ENCODE measurements at places on chromosomes 2 and 18.

DNA sequence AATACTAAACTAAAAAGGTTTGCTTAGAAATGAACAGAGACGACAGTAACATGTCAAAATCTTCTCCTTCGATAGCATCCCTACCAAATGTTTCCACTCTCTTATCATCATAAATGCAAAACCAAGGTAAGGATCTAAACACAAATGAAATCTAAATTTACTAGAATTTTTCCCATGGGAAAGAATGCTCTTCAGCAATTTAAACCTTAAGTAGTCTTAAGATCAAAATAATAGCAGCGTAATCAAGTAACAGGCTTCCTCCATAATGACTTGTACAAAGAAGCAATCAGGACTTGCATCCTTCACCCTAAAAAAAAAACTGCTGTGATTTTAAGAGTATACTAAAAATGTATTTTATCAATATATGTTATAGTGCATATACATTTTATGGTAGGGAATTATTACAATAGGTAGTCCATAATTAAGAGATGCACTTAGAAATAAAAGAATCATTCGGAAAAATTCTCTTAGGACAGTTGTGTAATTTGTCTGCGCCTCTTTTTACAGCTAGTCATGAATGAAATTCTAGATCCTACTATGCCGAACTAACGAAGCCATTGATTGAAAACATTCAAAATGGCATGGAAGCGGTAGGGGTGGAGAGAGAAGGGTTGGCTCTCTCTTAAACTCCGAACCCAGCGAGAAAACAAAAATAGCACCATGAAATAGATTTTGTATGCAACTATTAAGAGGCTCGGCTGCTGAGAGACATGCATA lies 1.3 kb downstream of the PGAP1 start:
- DNase-seq, result peak; percentile 3

- DNase-seq, result no peak
Observed at GRCh38 chr2:108893277-108893676, 95.7 kb downstream of the EDAR start.

GRCh38 chr18:61664419-61665084 lies 228.3 kb downstream of the RNF152 start:
- no peak for DNase-seq

DNA sequence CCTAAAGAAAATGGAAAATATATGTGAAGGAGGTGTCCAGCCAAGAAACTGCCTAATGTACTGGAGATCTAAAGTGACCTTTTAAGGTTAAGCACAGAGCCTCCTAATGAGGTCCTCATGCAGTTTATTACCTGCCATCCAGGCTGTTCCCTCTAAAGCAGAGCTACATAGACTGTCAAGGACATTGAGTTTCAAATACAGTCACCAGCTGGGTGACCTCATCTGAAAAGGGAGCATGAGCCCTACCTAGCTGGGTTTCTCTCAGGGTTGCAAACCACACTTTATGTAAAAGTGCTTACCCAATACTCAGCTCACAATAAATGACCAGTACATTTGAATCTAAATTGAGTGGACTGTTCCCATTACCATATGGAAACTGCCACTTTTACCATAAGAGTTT lies 65.4 kb upstream of the CTNNA2 start:
- no peak for DNase-seq

GRCh38 chr2:205837663-205838062 lies 155.4 kb downstream of the NRP2 start:
- DNase-seq, result no peak

DNA sequence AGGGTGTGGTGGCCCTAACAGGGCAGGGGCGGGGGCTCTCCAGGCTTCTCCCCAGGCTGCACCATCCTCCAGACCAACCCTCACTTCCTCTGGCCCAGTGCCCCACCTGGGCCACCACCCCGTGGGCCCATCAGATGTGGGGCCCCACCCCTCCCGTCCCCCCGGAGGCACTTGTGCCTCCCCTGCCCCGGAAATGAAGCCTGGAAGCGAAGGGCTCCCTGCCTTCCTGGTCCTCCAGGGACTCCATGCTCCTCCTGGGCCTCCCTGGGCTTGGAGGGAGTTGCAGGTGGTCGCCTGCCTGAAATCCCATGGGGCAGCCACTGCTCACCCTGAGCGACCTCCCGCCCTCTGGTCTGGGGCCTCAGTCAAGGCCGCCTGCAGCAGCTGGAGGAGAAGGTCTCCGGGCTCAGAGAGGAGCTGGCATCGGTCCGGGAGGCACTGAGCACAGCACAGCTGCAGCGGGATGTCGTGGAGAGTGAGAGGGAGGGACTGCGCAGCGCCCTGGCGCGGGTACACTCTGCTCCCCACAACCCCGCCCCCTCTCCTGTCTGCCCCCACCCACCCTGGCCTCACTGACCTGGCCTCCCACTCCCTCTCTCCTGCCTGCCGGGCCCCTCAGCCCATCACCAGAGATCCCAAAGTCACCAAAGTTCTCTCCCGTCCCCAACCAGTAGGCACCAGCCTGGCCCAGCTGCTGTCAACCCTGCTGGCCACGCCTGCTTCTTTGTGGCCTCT lies 28.0 kb downstream of the CROCC2 start:
- DNase-seq, result no peak

DNA sequence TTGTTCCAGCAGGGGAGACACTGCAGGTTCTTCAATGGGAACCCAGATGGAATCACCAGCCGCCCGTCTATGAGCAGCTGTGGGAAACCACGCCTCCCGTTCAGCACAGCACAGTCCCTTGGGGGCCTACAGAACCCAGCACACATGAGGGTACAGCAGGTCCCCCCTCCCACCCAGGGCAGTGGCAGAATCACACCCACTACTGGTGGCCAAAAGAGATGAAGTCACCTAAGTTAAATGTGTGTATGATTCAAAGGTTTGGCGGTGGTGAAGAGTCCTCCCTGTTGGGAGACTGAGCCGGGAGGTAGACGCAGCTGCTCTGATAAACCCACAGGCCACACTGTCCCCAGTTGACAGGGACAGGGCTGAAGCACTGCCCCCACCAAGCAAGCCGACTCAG lies 44.3 kb downstream of the L3MBTL4 start:
- no peak for DNase-seq

GRCh38 chr2:130756053-130756873 lies 923 bp downstream of the AMER3 start:
- DNase-seq, result peak; percentile 57

DNA sequence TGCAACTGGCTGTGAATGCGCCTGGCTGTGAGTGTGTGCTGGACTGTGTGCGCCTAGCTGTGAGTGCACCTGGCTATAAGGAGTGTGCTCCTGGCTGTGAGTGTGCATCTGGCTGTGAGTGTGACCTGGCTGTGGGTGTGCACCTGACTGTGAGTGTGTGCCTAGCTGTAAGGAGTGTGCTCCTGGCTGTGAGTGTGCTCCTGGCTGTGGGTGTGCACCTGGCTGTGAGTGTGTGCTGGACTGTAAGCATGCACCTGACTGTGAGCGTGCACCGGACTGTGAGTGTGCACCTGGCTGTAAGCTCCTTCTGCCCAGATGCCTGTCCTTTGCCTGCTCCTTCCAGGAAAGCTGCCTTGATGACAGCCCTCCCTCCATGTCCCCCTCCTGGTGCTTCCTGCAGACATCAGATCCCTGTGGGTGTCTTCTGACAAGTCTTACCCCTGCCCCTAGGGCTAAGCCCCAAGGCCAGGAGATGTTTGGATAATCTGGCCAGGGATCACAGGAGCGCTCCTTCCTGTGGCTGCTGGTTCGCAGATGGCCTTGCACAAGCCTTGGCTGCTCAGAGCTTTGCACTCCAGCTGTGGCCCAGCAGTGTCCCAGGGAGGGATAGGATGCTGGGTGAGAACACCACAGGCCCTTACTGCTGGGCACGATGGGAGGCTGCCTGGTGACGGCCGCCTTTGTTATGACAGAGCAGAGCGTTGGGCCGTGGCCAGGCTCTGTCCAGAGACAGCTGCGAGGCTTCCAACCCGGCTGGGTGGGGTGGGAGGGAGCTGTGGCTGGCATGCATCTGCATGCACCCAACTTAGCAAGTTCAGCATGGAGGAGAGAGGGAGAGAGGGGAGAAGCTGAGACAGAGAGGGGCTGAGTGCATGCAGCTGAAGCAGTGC lies 89.9 kb downstream of the GLI2 start:
- no peak for DNase-seq

DNA sequence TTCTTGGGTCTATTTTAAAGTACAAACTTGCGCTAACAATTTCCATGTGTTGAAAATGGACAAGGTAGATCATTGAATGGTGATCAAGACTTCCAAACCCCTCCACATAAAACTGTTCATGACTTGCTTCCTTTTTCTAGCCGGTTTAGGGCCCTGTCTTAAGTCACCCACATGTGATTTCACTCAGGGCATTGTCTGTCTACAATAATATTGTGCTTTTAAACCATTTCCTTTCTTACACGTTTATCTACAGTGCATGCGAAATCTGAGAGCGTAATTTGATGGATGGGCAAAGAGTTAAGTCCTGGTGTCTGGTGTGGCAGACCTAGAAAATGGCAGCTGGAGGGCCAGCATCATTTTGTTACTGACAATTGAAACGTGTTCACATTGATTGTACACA lies 2.0 kb upstream of the ZNF516 start:
- DNase-seq, result no peak

DNA sequence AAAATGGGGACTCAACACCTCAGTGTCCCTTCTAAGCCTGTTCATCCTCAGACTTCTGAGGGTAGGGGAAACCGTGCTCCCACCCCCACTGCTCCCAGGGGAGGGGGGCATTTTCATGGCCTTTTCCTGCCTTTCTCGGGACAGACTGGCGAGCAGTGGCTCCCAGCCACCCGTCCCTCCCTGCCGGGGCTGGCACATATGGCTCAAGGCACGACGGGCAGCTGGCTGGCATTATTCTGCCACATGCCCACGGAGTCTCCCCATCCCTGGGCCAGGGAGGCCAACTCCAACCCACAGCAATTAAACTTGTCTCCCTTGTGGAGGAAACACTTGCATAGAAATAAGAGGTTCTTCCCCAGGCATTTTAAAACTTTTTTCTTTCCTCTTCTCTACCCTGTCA lies 148.5 kb upstream of the CBLN2 start:
- no peak for DNase-seq

DNA sequence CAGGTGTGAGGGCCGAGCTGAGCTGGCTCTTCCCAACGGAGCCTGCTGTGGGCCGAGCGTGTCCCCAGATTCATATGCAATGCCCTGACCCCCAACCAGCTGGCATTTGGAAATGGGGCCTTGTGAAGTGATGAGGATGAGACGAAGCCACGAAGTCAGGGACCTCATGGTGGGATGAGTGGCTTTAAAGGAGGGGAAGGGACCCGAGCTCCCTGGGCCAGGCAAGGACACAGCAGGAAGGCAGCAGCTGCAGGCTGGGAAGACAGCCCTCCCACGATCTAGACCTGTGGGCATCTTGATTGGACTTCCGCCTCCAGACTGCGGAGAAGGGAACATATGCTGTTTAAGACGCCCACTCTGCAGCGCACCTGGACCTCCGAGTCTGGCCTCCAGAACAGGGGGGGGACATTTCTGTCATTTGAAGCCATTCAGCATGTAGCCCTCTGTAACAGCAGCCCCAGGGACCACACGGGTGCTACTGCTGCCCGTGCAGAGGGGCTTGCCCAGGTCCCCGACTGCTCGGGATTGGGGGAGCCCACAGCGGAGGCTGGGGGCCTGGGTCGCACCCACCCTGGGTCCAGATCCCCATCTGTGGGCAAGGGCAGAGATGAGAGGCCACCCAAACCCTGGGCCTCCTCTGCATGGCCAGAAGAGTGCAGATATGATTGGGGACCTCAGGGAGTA lies 27.2 kb downstream of the KIF1A start:
- no peak for DNase-seq

DNA sequence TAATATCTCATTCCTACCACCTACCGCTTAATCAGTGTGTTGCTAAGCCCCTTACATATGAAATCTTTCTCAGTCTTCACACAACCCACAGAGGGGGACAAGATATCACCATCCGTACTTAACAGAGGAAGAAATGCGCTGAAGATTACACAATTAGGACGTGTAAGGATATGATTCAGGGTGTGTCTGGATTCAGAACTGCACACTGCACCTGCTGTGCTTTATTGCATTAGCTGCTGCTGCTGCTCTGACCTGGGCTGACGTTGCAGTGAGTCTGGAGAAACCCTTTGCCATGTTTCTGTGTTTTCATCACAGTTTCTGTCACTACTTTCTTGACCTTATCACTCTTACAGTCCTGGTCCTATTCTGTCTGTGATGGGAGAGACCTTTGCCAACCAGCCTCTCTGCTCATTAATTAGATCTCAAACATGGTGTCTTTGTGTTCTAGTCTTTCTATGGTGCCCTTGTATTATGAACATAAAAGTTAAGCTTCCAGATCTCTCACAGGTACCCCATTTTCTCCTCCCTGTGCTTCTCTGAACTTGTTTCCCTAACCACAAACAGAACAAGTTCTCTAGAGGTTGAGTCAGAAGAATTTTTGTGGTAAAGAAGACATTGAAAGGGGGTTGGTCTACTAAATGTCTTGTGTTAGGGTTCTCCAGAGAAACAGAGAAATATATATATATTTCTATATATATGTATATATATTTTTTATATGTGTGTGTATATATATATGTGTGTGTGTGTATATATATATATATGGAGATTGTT lies 92.9 kb upstream of the CYP1B1 start:
- DNase-seq, result no peak

DNA sequence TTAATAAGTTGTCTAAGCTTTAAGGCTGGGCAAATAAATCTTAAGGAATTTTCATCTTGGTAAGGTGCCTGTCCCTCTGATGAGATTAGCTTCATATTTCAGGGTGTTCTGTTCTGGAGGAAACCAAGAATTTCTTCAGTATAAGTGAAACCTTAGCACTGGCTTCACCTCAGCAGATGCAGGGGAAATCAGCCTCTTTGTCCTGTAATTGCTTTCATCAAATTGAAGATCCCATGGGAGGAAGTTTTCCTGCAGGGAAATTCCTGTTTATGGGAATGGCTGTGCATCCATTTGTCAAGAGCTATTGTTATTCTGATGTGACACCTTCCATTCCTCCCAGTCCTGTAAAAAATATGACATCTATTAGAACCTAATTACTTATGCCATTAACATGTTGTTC lies 174.5 kb downstream of the PTPRM start:
- no peak for DNase-seq

DNA sequence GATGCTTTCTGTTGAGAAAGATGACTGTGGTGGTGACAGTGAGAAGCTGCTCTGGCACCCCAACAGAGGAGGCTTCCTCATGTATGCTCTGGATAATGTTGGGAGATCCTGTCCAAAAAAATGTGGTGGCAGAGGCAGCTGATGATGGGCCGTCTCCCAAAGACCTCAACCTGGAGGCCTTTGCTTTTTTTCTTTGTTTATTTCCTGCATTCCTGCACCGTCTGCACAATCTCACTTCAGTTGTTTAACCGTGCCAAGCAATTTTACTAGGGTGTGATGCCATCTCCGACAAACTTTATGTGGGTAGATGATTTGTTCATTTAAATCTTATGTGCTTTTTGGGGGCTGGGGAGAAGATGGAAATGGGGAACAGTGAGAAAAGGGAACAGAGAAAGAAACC lies 62.2 kb upstream of the IGFBP5 start:
- no peak for DNase-seq

- DNase-seq, result no peak
Observed at GRCh38 chr18:30940952-30941539, 101.5 kb downstream of the DSC3 start.

Data from right renal pelvis (tissue), 4 donors.